ENCODE measurements at places on chromosomes 1 and 21. TPM values are rescaled to one million over a fixed set of nuclear protein-coding genes. Genes with fewer than 3 reads are reported as not detected.

DNA sequence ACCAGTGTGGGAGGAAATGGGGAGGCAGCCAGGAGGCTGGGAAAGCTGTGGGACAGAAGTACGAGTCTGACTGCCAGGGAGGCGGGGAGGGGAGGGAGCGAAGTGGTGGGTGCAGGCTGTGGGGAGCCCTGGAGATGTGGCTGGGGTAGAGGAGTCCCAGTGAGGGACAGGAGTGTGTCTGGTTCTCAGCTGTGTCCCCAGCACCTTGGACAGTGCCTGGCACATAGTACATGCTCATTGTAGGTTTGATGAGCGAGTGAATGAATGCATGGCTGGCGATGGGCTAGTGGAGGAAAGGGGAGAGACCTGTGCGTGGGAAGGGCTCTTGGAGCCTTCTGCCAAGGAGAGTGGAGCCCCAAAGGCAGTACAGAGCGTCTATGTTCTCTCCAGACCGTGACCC lies 104.1 kb downstream of the SIK1 start:
- no peak for DNase-seq

- DNase-seq, result no peak
Observed at GRCh38 chr1:170145770-170146676, at the start of gene NTMT2. Gene NTMT2 (plus strand): TSS chr1:170145959. CDS start chr1:170146108, 149 bp downstream.

- no peak for DNase-seq
Observed at GRCh38 chr1:160437432-160438316, 37.3 kb downstream of the VANGL2 start.

DNA sequence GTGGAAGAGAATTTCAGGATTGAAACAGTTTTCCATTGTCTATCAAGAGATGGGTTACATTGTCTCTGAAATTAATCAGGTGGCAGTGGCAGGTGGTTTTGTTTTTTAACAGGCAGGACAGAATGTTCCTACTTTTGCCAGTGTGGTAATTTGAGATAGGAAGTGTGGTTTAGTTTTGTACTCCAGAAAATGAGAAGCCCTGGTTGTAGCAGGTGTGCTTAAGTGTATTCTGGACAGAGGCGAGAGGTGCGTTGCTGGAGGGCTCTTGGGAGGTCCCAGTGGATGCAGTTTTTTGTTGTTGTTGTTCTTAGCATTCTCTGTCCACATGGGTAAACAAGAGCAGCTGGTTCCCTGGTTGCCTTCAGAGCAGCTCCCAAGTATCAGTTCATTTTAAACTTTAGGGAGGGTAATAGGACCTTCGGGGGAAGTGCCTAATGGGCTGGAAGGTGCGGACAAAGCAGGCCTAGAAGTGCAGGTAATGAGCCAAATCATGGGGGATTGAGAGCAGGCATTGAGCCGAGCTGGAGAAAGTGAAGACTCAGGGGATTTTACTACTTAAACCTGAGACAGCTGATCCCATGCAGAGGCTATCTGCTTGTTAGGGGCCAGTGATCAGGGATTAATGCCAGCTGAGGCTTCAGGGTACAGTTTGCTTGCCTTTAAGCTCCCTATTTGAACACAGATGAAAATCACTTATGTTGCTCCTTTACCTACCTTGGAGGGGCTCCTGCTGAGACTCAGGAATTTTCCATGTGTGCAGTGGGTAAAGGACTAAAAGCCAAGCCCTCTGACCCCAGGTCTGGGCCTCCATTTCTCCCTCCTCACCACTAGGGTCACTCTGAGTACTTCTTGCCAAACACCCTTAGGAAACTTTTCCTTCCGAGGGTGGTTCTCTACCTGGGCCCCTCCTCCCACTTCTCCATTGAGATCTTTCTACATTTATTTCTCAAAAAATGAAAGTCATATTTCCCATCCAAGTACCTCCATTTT lies 6.1 kb downstream of the PFKFB2 start:
- DNase-seq, result no peak

- DNase-seq, result no peak
Observed at GRCh38 chr1:115647919-115648650, 6.3 kb downstream of the VANGL1 start.

Gene CLCA4
- total RNA-seq, result 0.10 TPM
